ENCODE measurements at places on chromosomes 5 and 9. TPM values are rescaled to one million over a fixed set of nuclear protein-coding genes. Genes with fewer than 3 reads are reported as not detected.

DNA sequence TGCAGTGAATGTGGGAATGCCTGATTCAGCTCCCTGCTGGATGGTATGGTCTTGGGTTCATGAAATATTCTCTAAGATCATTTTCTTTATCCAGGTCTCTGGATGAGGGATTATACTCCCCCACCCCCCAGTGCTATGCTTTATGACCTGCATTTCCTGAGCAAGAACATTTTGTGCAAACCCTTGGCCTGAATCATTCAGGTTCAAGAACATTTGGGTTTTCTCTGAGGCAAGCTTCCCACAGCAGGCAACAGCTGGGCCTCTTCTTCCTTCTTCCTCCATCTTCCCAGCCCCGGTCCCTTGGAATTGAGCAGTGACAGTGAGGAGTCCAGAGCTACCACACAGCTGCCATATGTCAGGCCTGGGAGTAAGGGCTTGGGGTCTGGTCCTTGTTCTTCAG lies 58.6 kb upstream of the TNFSF15 start:
- DNase-seq: no peak

Gene ABCA2
- total RNA-seq: 62.0 TPM

- DNase-seq: no peak
Observed at GRCh38 chr5:123146696-123147095, 57.7 kb downstream of the PRDM6 start.

DNA sequence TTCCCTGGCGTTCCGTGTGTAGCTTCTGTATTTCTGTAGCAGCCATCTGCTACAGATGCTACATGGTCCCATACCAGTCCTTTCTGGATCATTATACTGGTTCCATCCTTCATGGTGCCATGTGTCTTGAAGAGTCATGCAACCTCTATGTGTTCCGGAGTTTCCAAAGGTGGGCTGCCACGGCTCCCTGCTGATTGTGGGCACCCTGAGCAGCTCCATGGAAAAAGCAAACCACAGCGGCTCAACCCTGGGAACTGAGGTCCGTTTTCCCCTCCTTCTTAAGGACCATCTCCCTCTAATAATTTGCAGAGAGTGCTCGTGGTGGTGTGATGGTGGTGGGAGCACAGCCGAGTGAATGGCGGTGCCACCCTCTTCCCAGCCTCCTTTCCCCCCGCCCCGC lies 600.4 kb downstream of the CCDC171 start:
- no peak for DNase-seq

Gene MUSK
- total RNA-seq: not detected

All from activated CD8-positive, alpha-beta T cell treated with anti-CD3 and anti-CD28 coated beads, Interleukin-2, amount 10 ng/mL, durations not matched to agents 7 days and 5 days (primary cell).